ENCODE measurements at places on chromosomes 6 and 20.

- no peak for DNase-seq
These were observed 4.5 kb downstream of the NCOA6 start for GRCh38 chr20:34820805-34821578.

- no peak for DNase-seq
These were observed 199.3 kb downstream of the TFAP2C start for GRCh38 chr20:56828402-56828801.

DNA sequence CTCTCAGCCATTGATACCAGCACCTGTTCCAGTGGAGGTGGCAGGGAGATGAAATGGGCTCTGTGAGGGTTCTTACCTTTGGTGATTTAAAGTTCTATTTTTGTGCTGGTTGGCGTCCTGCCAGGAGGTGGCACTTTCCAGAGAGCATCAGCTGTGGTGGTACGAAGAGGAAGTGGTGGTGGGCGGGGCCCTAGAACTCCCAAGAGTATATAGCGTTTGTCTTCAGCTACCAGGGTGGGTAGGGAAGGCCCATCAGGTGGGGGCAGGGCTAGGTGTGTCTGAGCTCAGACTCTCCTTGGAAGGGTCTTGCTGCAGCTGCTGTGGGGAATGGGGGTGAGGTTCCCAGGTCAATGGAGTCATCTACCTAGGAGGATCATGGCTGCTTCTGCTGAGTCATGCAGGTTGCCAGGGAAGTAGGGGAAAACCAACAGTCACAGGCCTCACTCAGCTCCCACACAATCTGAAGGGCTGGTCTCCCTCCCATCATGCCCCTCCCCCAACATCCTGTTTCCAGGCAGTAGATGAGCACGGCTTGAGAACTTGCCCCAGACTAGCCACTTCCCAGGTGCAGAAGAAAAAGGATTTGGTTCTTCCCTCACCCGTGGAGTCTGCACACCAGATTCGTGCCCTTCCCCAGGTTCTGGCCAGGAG lies 46.6 kb downstream of the MOXD1 start:
- DNase-seq = no peak

DNA sequence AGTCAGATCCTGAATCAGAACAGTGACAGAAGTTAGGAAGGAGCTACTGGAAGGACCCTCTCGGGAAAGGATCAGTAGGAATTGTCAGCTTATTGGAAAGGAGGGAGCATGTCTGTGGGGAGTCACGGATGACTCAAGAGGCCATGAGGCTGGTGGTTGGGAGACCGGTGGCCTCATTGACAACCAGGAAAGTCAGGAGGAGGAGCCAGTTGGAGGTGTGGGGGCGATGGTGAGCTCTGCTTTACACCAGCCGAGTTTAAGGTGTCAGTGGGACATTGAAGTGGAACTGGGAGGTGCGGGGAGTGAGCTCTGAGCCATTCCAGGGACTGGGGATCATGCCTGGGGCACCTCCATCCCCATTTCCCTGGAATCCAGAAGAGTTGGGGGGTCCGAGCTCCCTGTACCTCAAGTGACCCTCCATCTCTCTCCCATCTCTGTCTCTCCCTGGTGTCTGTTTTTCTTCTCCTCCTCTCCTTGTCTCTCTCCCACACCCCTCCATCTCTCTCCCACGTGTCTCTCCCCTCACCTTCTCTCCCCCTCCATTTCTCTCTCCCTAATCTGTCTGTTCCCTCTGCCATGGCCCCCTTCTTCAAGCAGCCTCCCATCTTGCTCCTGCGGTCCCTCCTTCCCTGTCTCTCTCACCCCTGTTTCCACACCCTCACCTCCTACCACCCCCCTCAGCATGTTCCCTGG lies 14.3 kb upstream of the ZBTB9 start:
- DNase-seq = no peak

- no peak for DNase-seq
These were observed 154.3 kb upstream of the SNX9 start for GRCh38 chr6:157668713-157669112.

DNA sequence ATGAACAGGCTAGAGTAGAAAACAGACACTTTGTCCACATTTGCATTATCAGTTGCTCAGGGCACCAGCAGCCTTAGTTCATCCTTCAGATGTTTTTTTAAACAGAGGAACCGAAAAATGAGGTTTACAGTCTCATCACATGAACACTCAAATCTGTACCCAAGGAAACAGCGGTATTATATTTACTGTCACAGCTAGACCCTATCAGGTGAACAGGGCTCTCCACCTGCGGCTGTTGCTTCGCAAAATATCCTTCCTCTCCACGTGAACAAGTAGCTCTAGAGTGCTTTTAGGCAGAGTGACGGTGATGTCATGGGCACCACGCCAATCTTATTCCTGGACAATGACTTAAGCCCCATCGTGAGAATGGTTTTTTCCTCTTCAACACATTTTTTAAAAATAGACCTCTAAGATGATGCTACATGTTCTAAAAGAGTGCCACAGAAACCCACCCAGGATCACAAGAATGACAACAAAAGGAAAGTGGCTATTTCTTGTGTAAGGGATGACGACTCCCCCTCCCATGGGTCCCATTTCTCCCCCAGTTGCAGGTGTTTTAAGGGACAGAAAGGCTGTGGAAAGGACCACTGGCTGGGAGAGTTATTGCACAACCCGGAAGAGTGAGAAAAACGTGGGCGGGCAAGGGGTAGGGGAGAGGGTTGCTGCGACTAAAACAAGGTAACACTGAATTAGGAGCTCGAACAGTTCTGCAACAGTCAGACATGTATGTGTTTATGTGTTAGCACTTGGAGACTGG lies 77.7 kb downstream of the EFHC1 start:
- no peak for DNase-seq

GRCh38 chr20:24662752-24663365 lies 193.4 kb downstream of the SYNDIG1 start:
- no peak for DNase-seq

GRCh38 chr6:1906609-1907008 lies 296.9 kb downstream of the FOXC1 start:
- DNase-seq = no peak

GRCh38 chr6:130019326-130020072 lies 1.1 kb downstream of the L3MBTL3 start:
- peak; percentile 24 for DNase-seq

GRCh38 chr20:13430346-13431002 lies 208.3 kb downstream of the TASP1 start:
- DNase-seq = no peak

- no peak for DNase-seq
These were observed 386.8 kb downstream of the SAMD5 start for GRCh38 chr6:147895272-147895671.

DNA sequence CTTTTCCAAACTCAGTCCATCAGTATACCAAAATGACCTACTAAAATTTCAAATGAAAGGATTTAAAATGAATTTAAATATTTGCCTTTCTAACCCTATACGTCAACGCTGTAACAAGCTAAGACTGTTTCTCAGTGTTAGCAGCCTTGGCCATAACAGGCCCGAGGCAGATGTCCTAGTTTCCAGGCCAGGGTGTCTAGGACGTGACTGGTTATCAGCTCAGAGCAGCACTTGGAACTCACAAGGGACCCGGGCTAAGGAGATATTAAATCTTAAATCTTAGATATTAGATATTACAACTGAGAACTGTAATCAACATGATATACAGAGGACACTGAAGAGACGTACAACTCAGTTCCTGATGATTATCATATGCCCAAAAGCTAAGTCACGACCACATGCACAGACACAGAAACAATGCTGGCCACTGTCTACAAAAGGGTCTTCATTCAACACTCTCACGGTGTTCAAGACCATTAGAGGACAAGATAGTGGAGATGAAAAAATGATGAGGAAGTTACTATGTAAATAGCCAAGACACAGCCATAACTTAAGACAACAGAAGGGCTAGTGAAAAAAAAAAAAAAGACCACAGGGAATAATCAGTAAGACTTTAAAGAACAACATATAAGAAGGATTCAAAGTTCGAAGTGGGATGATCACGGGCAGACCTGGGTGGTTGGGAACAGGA lies at the start of gene CLDN20:
CLDN20 (plus strand) TSS at position 641 of the 691 bp plus-strand sequence. CDS start 11,707 bp downstream, outside the sequence.
- no peak for DNase-seq
